WTC11 (cell line): ENCODE measurements at places on chromosomes 4 and X.

GRCh38 chrX:123138473-123138872 is 45.6 kb upstream of the GRIA3 start:
- DNase-seq = no peak

DNA sequence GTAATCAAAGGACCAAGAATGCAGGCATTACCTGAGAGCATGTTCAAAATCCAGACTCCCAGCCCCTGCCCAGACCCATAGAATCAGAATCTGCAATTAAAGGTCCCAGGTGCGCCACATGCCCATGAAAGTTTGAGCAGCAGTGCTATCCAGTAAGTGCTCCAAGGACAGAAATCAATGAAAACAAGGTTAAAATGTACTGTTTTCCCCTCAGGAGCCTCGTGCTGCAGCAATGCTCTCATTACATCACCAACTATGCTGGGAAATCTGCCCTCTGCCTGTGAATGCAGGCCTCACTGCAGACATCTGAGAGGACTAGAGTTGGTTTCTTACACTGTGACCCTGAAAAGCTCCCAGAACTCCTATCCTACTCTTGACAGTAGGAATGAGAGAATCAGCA is 21.1 kb downstream of the ANXA5 start:
- no peak for DNase-seq

DNA sequence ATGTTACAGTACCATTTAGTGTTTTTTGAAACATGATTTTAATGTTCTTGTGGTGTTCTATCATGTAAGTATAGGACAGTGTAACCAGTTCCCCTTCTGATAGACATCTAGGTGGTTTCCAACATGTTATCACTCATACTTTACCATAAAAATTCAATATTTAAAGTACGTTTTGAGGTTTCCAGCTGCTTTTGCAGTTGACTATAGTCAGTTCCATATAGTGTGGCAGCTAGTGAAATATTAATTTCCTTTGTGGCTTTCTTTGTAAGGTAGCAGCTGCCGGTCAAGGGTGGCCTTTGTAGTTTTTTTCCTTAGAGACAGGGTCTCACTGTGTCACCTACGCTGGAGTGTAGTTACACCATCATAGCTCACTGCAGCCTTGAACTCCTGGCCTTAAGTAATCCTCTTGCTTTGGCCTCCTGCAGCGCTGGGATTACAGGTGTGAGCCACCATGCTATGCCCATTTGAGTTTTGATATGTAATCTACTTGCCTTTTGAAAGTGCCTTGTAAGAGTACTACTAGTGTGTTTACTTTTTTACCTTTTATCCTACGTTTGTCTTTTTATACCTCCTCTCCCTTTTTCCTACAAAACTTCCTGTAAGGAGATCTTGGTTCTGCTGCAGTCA is 63.0 kb downstream of the ARHGAP10 start:
- DNase-seq = no peak

GRCh38 chr4:24849756-24850155 is 54.4 kb downstream of the SOD3 start:
- no peak for DNase-seq

DNA sequence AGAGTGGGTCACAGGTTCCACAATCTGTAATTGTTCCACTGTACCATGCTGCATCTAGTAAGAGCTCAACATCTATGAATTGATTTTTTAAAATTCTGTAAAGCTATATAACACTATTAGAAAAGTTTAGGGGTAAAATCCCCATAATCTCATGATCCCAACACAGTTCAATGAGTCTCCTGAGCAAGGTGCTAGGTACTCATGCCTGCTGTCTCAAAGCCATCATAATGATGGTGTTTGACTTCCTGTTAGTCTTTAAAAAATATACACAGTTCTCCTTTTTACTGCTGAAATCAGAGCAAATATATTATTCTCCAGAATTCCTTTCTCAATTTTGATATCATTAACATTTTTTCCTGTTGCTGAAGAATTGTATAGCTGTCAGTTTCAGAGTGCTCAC is 55.9 kb downstream of the SH3BGRL start:
- no peak for DNase-seq
